Stimulated activated CD8-positive, alpha-beta memory T cell treated with anti-CD3 and anti-CD28 coated beads, Interleukin-15, amount 100 ng/mL, for 4 hours (primary cell): ENCODE measurements at places on chromosomes 12 and 14.

GRCh38 chr14:81625343-81625742 lies 91.7 kb upstream of the SEL1L start:
- DNase-seq = no peak

DNA sequence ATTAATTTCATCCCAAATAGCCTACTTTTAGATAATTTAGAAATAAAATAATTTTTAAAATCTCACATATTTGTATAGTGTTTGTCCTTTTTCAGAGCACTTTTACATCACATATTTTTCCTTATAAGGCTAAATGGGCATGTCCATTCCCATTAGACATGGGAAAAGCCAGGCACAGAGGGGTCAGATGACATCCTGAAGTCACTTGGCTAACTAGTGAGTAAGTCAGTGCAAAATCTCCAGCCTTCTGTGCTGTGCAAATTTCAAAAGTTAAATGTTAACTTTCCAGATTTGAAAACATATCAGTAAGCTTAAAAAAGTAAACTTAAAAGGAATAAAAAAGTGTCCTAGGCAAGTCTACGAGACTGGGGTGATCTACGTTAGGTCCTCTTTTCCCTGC lies 117.4 kb downstream of the EMP1 start:
- DNase-seq = no peak

DNA sequence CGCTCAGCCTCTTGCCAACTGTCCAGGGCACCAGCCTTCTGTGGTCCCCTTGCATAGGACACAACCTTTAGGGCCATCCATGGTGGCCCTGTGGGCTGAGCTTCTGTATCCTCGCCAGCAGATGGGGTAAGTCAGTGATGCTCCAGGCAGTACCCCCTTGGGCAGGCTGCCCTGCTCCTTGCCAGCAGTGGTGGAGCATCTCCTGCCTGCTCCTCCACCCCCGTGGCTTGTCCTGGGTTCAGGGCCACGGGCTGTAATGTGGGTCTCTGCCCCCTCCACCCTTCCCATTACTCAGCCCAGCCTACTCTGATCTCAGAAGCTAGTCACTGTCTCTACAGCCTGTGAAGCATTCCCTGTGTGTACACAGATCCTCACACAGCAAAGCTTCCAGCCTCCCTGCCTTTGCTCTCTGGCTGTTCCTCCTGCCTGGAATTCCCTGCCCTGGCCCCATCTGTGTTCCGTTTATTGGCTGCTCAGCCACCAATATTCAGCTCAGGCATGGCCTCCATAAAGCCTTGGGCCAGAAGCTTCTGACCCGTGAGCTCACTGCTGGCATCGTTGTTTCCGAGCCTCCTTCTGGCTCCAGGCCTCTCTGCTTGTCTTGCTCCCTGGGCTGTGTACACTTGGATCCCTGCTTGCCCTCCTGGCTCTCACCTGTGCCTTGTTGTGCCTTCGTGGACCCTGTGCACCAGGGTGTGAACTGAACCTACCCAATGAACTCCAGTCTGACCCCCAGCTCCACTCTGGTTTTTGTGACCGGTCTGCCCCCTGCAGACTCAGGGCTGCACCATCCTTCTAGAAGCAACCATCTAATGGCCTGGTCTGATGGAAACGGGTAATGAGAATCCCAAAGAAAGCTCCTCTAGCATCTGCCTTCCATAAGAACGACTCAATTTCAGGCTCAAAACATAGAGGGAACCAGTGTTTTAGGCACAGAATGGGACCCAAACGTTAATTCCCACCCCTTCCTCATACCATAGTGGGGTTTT lies 177.0 kb upstream of the PRMT8 start:
- DNase-seq = no peak

GRCh38 chr12:17954788-17955187 lies 135.2 kb downstream of the RERGL start:
- no peak for DNase-seq

DNA sequence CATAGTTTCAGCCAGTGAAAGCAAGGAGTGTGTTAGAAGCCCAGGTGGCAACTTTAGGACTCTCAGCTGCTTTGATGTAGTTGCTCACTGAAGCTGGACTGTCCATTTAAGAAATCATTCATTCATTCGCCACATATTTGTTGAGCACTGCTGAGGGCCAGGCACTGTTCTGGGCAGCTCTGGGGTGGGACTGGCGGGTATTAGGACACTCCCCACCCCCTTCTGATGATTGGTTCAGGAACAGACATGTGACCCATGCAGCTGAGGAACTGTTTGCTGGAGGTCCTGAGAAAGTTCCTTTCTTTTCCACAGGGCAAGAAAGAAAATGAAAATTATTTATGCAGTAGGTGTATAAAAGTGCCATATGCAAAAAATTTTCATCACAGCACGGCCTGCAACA lies 70.3 kb upstream of the CHST11 start:
- DNase-seq = no peak

- DNase-seq = no peak
These were observed 10.7 kb downstream of the TBX3 start for GRCh38 chr12:114673169-114673833.

DNA sequence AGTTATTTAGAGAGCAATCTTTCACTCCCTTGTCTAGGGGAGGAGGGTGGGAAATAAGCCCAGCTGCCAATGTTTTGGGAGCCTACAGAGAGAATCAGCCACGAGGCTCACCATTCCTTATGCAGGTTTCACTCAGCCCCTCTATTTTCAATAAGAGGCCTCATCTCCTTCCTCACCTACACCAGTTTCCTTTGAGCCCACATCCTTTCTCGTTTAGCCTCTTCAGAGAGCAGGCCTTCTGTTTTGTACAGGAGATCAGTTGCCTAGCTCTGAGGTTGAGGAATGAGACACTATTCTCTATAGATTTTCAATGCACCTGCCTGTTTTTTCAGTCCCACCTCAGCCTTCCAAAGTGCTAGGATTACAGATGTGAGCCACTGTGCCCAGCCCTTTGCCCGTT lies 17.9 kb downstream of the SNAPC1 start:
- no peak for DNase-seq

DNA sequence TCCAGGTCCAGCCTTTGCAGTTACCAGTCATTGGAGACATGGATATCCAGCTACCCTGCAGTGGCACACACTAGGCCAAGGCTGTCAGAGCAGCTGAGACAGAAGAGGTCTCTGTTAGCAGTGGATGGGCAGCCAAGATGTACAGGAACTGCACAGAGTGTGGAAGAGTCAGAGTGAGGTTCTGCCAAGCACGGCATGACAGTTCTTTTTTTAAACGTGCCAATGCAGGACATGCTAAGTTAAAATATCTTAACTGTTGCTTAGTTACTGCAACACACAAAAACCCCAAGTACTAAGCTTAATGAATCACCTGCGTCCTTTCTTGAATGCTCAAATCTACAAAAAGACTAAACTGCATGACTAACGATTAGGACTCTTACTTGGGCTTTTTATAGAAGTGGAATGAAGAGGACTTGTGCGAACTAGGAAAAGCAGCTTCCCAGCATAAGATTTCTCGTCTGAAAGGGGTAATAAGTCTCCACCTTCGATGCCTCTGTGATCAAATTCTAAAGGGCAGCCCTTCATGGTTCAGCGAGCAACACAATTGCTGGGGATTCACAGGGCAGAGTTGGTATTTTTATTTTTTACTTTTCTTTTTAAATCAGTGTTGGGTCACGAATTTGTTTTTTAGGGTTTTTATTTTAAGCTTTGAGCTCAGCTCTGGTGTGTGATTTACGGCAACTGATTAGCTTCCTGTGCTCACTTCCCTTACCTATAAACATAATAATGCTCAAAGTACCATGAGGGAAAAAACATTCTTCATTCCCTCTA lies 20.6 kb downstream of the MAPK1IP1L start:
- DNase-seq = no peak

- DNase-seq = no peak
These were observed 45.6 kb upstream of the EGLN3 start for GRCh38 chr14:33996462-33996861.

GRCh38 chr14:104187931-104188726 lies 49.7 kb downstream of the KIF26A start:
- no peak for DNase-seq

DNA sequence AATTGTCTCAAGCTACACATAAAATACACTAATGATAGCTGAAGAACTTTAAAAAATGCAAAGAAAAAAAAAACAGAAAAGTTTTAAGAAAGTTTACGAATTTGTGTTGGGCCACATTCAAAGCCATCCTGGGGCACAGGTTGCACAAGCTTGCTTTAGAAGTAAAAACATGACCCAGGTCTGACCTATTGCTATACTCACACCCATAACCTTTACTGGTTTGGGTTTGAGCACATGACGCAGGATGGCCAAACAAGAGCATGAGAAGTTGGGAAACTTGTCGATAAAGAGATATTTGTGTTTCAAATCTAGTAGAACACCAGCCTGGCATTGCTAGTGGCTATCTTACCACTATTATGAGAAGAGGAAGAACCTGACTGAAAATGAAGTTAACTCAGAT lies 143.7 kb downstream of the NOVA1 start:
- no peak for DNase-seq

- DNase-seq = no peak
These were observed 86.0 kb upstream of the ZFP36L1 start for GRCh38 chr14:68878908-68879307.

- no peak for DNase-seq
These were observed 66.8 kb upstream of the CFL2 start for GRCh38 chr14:34781242-34781641.

- no peak for DNase-seq
These were observed 21.3 kb upstream of the SNRPF start for GRCh38 chr12:95837240-95838038.

DNA sequence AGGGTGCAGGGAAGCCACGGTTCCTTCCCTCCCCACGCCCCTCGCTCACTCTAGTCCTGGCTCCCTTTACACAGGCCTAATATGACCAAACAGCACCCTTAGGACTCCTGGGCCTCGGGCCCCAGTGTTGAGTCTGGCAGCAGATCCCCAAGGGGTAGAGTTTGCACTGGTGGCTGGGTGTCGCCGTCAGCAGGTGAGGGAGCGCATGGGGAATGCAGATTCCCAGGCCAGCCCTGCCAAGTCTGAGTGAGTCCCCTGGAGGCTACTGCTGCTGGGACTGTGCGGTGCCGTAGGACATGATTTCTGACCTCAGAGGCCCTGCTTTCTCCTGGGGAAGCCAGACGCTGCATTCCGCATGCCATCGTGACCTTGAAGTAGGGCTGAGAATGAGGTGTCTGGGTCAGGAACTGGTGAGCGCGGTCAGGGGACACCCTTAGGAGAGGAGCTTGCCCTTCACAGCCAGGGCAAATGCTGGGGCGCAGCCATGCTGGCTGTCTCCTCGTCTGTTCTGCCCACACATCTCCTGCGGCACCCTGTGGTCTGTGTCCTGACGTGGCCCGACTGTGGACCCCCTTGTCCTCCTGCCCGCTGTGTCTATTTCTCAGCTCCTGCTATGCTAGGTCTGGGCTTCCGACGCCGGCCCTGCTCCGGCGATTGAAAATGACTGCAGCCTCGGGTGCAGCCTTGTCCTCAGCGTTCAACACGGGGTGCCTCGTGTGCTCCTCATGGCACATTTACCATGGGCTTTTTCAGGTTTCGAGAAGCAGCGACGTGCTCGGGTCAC lies 37.6 kb upstream of the PRMT8 start:
- DNase-seq = no peak

- no peak for DNase-seq
These were observed 33.8 kb downstream of the VRK1 start for GRCh38 chr14:96830946-96831345.

- DNase-seq = no peak
These were observed 96.7 kb downstream of the IRF2BPL start for GRCh38 chr14:76931631-76932402.
